D341Med (cell line): ENCODE measurements at places on chromosomes 5 and 9.
A peak's percentile ranks its signal among the peaks of the same experiment; 100 is the strongest.

DNA sequence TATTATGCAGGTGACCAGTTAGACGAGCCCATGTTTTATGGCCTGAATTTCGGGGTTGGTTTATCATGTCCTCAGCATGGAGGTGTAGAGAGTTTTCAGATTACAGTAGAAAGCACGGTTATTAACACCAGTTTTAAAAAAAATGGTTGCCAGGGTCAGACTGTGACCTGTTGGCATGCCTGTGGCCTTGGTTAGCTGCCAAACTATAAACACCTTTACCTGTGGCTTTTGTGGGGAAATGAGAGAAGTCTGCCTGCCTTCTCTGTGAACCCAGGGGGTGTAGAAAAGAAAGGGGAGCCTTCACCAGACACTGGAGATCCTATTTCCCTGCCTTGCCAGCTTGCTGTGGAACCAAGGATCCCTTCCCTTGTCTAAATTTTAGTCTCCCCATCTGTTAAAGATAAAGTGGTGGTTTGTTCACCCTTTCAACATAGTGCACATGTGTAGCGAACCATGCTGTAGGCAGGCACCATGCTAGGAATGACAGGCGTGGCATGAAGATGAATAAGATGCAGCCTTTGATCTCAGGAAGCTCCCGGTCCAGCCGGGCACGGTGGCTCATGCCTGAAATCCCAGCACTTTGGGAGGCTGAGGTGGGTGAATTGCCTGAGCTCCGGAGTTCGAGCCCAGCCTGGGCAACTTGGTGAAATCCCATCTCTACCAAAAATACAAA, 6.1 kb upstream of the PHF19 start:
- DNase-seq, result no peak

DNA sequence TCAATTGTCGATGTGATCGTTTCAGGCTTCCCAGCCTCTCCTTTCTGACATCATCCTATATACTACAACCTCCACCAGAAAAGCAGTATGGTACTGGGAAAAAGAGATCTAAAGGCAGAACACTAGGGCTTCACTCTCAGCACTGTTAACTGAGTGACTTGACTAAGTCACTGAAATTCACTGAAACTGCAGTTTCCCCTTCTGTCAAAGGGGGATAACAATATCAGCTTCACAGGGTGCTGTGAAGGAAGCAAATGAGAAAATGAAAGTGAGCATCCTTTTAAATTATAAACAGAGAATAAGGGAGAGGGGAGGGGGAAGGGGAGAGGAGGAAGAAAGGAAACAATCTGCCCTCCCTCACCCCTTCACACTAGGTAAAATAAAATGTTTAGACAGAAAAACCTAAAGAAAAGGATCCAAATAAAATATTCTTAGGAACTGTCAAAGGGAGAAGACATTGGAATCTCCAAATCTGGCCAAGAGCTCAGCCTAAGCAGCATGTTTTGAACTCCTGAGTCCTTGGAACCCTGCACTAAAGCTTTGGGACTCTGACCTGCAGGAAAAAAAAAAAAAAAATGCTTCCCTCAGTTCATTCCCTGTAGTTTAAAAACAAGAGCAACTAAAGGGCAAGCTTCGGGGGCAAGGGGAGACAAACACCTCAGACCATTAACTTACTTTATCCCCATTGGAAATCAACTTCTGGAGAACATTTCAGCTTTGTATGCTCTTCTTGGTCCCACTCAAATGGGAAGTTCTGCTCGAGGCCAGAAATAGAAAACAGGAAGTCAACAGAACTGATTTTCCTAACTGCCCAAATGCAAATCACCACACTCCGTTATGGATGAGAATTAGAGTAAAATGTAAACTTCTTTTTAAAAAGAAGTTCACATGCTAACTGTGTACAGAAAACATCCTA, 178.3 kb downstream of the DEPDC1B start:
- DNase-seq, result no peak

GRCh38 chr5:7436521-7436920, 40.6 kb downstream of the ADCY2 start:
- DNase-seq, result no peak

DNA sequence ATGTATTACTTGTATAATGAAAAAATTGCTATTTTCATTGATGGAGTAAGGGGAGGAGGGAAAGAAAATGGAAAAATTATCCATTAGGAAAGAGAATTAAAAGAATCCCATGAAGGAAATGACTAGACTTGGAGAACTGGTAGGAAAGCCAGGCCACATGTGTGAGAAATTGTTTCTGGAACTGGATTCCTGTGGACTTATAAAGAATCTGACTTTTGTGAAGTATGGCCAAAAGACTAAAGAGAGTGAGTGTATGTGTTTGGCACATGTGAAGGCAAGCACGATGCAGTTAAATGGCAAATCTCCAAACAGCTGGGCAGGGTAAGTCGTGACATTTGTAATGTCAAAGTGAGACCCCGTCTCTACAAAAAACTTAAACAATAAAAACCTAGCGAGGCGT, 89.4 kb downstream of the MTX3 start:
- no peak for DNase-seq

DNA sequence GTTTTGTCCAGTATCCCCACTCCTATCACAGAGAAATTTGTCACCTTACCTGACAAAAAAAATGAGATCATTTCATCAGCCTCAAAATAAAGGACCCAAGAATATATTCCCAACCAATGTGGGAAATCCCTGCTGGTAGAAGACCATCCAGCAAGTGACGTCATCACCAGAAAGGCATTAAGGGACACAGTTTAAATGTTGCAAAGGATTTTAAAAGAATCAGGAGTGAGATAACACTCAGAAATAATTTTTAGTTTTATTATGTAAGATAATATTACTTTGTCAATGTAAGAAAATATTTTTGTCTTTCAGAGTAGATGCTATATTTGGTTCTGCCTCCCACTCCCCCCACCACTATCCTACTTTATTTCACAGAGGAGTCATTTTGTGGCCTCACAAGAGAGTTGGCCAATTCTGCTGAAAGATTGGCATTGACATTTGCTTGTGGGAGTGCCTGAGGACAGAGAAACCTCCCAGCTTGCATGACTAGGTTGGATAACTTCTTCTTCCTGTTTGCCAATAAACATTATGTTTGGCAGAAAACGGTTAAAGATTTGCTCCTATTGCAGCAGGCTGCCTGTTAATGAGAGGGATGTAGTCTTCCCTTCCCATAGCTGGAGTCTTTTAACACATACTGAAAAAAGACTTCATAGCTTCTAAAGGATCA, 288.6 kb upstream of the DAB2 start:
- no peak for DNase-seq

DNA sequence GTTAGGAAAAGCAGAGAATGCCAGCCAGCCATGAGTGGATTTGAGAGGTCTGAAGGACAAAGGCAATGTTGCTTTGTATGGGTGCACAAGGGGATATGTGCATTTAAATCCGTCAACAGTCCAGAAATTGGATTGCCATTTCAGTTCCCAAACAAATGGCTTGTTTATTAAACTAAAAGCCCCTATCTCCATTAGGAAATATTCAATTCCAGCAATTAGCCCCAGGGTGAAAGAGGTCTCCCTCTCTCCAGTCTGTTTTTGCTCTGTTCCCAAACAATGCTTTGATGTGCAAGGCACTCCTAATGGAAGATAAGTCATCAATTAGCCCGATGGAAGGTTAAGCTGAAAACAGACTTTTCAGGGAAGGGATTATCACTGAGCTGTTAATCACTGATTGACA, 101.3 kb downstream of the C9orf152 start:
- peak; percentile 45 for DNase-seq
